ENCODE measurements at places on chromosomes 6 and 20.

- no peak for DNase-seq
Measured at GRCh38 chr6:72078096-72078495, 191.7 kb downstream of the RIMS1 start.

GRCh38 chr20:20683481-20684321, 28.7 kb downstream of the RALGAPA2 start:
- DNase-seq = no peak

DNA sequence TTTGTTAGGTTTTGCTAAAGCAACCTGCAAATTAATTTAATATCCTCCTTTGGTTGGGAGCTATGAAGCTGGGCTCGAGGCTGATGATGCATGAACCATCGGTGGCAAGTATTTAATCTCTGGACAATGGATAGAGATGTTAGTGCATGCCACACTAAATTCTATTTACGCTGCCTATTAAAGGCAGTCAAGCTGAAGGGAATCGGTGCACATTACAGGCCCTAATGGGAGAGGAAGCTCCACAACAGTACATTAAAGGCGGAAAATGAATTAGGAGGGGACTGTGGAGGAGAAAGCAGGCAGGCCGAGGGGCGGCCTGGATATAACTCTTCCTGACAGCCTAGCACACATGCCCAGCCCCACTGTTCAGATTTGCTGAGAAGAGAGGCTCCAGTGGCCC, 132.4 kb upstream of the MAFB start:
- no peak for DNase-seq

DNA sequence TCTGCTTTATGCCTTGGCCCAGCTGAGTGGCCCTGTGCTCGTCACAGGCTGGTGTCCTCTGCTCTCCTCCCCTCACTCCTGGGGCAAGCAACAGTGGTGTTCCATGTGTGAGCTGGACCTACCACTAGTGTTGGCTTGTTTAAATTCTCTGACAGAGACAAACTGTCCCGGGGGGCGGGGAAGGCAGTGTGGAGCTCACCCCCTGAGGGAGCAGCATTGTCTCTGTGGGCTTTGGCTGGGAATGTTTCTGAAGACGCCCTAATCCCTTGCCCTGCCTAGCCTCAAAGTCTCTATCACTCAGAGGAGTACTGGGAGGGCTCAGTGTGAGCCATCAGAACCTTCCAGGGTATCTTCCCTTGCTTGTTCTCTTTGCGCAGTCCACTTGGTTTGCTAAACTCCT, 5.2 kb upstream of the VEGFA start:
- no peak for DNase-seq

GRCh38 chr6:128446497-128446896, 73.9 kb downstream of the PTPRK start:
- DNase-seq = no peak

- DNase-seq = no peak
Measured at GRCh38 chr6:45000833-45001232, 327.3 kb upstream of the RUNX2 start.

DNA sequence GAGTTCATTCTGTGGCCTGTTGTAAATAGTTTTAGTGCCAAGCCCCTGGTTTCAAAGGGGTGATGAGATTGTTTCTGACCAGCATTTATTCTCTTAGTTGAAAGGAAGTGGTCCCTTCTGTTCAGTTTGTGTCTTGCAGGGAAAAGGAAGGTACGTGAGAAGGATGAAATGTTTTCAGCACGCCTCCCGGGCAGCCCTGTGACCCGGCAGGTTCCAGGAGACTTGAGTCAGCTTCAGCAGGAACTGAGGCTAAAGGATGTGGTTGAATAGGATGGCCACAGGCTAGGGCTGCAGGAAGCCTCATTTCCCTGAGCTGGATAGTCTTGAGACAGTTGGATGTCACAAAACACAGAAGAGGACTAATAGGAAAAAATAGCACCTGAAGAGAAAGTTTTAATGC, 132.4 kb upstream of the SYNDIG1 start:
- no peak for DNase-seq

GRCh38 chr20:50271612-50272011, 81.0 kb downstream of the CEBPB start:
- DNase-seq = no peak

DNA sequence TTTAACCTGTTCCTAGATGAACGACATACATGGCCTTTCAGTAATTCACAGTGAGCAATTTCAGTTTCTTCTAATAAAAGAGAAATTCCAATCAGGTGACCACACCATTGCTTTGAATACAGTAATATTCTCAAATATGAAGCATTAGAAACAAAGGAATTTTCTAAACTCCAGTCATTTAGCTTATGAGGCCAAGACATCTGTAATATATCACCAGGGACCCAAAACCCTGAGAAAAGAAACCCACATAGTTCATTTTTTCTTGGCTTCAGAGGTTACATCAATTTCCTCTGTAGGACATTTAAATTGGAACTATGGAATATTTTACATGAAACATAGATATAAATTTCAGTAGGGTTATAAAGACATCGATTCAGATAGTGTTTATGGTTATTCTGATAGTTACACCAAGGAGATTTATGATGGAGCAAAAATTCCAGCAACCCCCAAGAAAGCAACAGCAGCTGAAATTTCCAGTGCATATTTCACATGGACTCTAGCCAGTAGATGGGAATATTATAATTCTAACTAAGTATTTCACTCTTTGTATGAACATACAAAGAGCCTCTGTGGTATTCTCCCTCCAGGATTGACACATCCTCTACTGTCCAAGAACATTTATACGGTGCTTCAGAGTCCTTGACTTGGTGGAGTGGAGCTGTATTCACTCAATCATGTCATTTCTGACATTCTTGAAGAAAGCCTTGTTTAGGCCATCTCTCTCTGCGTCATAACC, 82.9 kb downstream of the ADGRG6 start:
- no peak for DNase-seq

- DNase-seq = no peak
Measured at GRCh38 chr20:4341804-4342485, 326.6 kb upstream of the RNF24 start.

GRCh38 chr6:36688063-36688738, 9.4 kb upstream of the RAB44 start:
- DNase-seq = no peak

- DNase-seq = no peak
Measured at GRCh38 chr6:4346659-4347333, 211.4 kb upstream of the ECI2 start.

GRCh38 chr6:52647199-52647598, 23.7 kb upstream of the TMEM14A start:
- DNase-seq = no peak

DNA sequence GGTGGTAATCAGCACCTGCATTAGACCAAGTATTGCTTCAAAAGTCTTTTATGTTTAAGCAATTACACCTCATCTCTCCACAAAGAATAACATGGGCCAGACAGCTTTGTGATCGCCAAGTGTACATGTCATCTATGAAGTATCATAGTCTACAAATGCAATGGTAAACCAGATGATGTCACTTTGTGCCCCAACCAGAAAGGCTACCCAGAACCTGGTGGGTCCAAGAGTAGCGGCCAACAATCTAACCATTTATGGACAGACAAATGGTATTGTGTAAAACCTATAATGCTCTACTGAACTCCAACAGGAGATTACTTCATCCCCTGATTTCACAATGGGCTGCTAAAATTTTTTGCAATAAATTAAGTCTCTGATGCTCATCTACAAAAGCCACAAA, 295.9 kb downstream of the GMDS start:
- DNase-seq = no peak

GRCh38 chr6:168496139-168496996, 55.4 kb downstream of the SMOC2 start:
- no peak for DNase-seq

DNA sequence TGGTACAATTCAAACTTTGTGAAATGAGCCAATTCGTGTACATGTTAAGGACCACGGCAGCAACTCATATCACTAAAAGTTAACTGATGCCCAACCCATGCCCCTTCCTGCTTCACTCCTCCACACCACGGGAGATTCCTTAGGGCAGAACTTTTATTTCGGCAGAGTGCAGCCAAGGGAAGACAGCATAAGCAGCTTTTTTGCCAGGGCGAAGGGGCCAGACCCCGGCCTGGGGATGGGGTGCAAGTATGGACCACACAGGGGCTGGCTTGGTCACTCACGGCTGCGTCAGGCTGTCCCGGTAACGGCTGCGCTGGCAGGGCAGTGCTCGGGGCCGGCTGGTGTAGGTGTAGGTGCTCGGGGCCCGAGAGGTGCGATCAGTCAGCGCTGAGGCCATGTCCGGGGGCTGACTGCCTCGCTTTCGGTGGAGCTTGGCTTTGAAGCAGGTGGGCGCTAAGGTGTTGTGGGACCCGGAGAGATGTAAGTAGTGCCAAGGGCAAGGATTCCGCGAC, 792 bp downstream of the RSPH3 start:
- no peak for DNase-seq

- no peak for DNase-seq
Measured at GRCh38 chr20:50516180-50516934, 6.2 kb downstream of the PTPN1 start.

GRCh38 chr6:32637219-32637880, at the start of gene HLA-DQA1:
Gene HLA-DQA1 (plus strand): TSS chr6:32637406. CDS start chr6:32637459, 53 bp downstream.
- DNase-seq = no peak

DNA sequence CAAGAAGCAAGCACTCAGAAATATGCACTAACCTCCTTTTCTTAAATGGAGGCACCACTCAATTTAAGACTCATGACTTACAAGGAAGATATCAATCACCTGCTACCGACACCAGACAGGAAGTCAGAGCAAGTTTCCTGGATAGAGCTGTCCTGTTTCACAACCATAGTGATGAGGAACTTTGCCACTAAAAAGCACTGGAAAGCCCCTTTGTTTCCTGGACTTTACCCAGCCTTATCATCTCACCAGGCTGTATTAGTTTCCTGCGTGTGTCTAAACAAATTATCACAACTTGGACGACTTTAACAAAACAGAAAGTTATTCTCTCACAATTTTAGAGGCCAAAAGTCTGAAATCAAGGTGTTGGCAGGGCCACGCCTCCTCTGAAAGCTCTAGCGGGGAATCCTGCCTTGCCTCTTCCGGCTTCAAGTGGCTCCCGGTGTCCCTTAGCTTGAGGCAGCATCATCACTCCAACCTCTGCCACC, 253.8 kb upstream of the STXBP5 start:
- no peak for DNase-seq

GRCh38 chr6:7283676-7284075, 29.3 kb downstream of the SSR1 start:
- no peak for DNase-seq

DNA sequence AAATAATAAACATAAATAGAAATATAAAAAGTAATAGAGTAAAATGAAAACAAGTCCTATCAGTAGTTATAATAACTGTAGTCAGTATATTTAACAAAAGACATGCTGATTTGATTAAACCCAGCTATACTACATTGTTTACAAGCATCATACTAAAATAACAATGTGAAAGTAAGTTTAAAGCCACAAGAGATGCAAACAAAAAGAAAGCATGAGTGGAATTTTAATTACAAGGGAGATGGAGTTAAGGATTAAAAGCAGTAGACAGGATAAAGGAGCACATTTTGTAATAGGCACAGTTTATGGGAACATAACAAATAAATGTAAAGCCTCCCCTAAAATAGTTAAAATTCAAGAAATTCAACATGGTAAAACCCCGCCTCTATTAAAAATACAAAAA, 41.5 kb downstream of the SENP6 start:
- no peak for DNase-seq

GRCh38 chr6:80331522-80331921, 225.1 kb downstream of the BCKDHB start:
- DNase-seq = no peak

- DNase-seq = no peak
Measured at GRCh38 chr6:137729866-137730629, 137.0 kb upstream of the TNFAIP3 start.

DNA sequence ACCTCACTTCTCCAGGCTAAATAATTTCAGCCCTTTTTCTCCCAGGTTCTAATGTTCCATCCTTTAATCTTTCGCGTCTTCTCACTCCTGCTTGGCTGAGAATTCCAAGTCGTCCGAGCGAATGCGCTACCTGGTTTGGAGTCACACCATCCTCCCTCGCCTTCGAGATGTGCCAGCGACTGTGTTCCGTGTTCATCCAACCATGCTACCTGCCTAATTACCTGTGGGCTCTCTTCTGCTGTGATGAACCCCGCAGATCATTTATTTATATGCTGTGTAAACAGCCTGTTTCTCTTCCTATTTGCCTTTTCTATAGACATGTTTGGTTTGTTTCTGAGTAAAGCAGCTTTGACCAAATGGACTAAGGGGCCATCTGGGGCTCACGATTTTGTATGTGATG, 83.5 kb upstream of the TMEM181 start:
- DNase-seq = no peak

GRCh38 chr20:63029358-63030121, 22.8 kb upstream of the BHLHE23 start:
- no peak for DNase-seq

DNA sequence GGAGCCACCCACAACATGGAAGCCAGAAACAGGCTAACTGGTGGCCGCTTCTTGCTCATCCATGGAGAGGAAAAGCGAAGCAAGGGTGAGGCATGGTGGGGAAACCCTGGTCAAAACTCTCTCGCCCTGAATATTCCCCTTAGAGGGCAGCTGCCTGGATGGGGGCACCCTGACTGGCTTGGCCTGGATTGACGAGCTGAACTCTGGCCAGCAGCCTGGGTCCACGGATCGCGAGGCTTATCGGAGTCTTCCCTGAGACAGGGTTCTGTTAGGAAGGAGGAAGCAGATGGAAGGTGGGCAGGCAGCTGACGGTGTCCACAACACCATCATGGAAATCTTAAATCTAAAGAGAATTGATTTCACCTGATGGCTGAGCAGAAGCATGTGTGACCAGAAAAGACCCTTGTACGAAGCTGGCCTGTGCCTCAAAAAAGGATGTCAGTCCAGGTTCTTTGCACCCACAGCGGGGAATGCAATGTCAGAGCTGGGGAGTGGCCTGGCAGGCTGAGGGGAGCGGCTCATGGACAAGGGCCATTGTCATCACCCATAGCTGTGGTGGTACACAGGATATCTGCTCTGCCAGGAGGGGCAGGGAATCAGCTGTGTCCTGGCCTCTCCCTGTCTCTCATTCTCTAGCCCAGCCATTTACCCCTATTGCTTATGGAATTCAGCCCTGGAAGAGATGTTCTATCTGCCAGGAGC, 109.4 kb upstream of the SNX9 start:
- no peak for DNase-seq

DNA sequence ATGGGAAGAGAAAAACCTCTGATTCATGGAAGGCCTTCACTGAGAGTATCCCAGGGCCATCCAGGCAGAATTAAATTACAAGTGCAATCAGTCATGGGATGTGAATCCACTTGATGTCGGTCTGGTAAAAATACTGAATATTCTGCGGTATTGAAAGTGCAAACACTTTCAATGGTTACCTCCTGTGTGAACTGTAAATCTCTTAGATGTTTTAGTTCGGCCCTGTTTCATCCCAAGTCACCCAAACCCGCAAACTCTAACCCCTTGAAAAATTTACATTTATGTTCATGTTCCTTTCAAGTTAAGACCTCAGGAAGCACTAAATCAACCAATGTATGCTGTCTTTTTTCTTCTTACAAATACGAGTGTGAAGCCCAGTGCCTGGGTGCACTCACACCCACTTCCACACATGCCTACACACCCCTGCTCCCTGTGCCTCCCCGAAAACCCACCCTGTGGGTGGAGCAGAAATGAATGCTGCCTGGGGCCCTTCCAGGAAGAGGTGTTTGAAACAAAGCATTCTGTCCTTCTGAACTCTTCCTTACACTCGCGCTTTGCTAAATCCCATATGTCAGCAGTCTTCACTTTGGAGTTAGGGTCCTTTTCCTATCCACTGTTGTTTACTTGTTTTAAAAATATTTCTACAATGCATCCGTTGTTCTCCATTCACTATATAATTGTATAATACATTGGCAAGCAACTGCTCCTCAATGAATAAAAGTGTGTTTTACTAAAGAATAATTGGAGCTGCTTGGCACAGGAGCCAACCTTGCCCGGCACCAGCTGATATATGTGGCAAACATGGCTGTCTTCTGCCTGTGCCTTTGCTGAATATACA, 62.7 kb downstream of the FYN start:
- DNase-seq = no peak
